ENCODE measurements at places on chromosomes 13 and 19.

DNA sequence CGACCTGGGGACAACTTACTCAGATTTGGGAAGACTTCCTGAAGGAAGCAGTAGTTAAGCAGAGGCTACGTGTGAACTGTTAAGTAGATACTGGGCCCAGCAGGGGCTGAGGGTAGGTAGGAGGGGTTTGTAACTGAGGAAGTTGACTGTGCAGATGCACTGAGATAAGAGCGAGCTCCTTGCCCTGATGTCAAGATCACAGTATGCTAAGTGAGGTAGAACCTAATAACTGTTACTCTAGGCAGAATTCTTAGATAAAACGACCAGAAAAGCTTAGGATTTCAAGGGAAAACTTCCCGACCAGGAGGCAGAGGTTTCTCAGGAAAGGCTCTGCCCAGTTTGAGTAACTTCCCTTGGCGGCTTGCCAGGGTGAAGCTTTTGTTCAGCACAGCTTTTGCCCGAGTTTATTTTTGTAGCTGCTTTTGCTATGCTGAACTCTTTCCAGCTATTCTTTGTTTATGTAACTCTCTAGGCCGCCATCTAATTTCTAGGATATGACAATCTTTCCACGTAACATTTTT, 632.1 kb downstream of the DIAPH3 start:
- no peak for DNase-seq

- no peak for DNase-seq
Observed at GRCh38 chr19:17159466-17160393, 55.4 kb upstream of the USE1 start.

- DNase-seq = no peak
Observed at GRCh38 chr13:93727211-93728141, 500.9 kb downstream of the GPC6 start.

DNA sequence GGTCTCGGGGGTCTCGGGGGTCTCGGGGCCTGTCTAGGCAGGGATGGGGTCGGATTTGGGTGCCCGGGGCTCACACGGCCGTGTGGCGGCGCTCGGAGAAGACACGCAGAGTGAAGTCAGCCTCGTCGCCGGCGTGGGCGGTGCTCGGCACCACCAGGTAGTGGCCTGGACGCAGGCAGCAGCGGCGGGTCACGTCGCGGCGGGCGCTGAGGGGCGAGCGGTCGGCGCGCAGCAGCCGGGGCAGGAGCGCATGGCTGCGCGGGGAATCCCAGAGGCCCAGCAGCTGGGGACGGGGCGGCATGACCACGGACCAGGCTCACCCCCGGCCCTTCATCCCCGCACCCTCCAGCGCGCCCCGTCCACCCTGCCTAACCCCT, 8.2 kb downstream of the CAPN12 start:
- no peak for DNase-seq

GRCh38 chr19:1256646-1257474, 8.5 kb downstream of the MIDN start:
- no peak for DNase-seq

GRCh38 chr19:5074407-5074806, 105.5 kb downstream of the KDM4B start:
- no peak for DNase-seq

GRCh38 chr13:112986946-112987681, 18.1 kb downstream of the MCF2L start:
- DNase-seq = no peak

- no peak for DNase-seq
Observed at GRCh38 chr19:39692822-39693221, 11.5 kb upstream of the LGALS14 start.

DNA sequence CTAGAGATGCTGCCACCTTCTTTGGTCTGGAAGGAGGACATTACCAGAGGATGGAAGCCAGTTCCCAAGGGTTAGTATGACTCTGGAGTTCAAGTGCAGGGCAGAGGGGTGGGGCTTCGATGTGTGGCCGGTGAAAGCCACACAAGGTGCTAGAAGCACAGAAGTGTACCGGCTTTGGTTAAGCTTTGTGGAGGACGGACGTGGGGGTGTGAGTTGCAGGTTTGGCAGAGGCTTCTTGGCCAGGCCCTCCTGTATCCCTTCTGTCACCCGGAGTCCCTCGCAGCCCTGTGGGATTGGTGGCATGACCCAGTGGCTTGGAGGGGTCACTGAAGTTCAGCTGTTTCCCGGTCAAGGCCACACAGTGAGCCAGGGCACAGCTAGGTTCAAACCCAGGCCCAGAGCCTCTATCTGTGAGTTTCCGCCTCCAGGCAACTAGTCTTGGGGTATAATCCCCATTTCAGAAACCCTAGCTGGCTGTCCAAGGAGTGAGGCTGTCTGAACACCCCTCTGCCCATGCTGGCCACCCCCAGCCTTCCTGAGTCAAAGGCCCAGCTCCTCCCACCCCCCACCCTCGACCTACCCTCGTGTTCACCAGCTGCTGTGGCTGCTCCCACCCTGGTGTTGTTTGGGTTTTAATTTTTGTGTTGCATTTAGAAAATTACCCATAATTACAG, 4.6 kb upstream of the SSBP4 start:
- no peak for DNase-seq

DNA sequence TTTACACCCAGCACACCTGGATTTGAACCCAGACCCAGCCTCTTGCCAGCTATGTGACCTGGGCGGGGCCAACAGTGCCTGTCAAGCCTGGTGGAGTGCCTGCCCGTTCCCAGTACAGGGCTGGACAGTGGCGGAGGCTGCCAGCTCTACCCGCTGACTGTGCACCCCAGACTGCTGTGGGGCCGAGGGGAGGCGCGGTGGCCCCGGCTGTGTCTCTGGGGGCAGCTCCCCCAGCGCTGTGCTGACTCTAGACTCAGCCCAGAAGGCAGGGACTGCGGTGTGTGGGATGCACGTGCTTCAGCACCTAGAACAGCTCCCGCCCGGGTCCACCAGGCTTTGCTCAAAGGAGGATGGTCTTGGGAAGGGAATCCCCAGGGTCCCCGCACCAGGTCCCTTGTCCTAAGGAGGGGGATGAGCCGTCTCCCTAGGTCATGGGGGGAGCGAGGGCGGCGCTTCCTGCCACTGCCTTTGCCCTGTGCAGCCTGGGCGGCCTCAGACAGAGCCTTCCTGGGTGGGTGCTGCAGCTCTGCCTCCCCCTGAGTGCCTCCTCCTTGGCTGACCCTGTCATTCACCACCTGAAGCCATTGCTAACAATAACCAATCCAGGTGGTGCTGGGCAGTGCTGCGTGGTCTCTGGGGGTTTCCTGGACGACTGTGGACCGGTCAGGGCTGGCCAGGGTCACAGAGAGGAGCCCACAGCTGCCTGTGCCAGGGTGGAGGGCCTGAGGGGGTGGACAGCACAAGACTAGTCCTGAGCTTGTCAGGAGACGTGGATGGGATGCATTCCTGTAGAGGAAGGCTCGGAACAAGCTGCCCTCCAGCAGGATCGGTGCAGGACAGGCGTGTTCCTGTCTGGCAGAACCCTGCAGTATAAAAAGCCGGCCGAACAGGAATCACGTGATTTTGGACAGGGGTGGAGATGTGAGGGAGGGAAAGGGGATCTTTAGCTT, 18.6 kb downstream of the TMEM255B start:
- no peak for DNase-seq

- no peak for DNase-seq
Observed at GRCh38 chr13:109369353-109370052, 416.9 kb downstream of the IRS2 start.

DNA sequence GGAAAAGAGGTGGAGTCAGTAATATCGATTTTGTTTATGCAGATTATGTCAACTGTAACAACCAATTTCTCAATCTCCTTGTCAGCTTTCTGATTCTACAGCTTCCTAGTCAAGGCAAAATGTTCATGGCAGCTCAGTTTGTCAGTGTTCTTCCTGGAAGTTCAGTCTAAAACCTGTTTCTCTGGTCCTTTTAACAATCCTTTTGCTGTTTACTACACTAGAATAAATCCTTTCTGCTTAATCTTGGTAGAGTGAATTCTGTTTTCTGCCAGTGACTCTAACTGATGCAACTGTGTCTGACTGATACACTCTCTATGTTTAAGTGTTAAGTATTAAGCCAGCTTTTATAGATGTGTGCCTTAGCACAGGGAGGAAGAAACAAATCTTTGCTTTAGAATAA, 516.9 kb upstream of the KLF12 start:
- DNase-seq = no peak

Measured in stimulated activated CD8-positive, alpha-beta memory T cell treated with anti-CD3 and anti-CD28 coated beads, Interleukin-4, amount 100 ng/mL, for 4 hours (primary cell).